ENCODE measurements at places on chromosomes 16 and 17.

GRCh38 chr17:41588126-41588810 lies 1.6 kb upstream of the KRT14 start:
- no peak for DNase-seq

DNA sequence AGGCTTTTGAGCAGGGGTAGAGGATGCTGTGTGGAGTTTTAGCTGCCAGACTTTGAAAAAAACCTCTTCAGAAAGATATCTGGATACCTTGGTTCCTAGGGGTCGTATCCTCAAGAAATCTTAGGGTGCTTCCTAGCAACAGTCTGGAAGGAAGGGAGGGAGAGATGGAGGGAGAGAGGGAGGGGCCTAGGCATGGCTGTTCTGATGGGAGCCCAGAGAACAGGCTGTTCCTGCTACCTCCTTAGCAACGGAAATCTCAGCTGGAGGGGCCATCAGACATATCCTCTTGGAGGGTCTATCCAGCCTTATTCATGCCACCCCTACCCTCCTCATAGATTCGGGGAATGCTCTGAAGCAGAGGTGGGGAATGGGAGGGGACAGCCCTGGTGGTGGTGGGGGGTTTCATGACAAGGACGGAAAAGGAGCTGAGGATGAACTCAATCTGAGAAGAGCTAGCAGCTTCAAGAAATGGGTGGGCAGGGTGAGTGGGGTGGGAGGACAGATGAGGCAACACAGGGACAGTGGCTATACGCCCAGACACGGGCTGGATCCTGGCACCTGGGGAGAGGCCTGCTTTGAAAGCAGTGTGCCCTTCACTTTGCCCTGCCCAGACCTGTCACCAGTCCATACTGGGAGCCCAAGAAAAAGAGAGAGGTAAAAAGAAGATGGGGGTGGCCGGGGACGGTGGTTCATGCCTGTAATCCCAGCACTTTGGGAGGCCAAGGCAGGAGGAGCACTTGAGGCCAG lies 2.9 kb upstream of the THRA start:
- DNase-seq = no peak

- no peak for DNase-seq
Observed at GRCh38 chr16:69784586-69784985, 22.5 kb downstream of the WWP2 start.

DNA sequence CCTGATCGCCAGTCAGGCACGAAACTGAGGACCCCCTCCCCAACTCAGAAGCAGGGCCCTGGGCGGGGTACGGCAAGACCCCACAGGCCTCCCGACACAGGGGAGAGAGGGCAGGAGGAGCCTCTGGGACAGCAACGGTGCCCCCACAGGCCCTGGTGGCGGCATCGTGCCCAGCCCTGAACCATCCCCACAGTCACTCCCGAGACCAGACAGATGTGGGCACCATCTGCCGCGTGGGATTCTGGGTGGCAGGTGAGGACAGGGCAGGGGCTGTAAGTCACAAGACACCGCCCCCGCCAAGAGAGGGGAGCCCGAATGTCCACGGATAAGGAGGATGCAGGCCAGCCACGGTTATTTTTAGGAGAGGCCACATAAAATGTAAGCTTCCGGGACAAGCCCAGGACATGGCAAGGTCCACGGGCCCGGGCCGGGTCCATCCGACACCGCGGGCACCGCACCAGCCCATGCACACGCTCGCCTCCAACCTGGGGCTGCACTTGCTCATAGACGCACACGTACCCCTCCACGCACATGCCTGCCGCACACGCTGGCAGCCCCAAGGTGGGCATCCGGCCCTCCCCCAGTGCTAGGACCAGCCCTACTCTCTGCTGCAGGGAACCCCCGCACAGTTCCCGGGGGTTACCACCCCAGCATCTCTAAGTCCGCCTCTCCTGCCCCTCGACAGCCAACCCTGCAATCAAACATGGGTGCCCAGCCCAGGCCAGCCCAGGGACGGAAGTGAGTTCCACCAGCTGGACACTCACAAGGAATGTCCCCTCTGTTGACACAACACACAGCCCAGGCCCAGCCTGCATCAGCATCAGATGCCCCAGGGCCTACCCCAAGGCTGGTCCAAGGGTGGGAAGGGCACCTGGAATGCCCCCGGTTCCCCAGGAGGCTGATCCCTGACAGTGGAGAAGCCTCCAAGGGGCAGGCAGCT lies 8.2 kb upstream of the PVALEF start:
- no peak for DNase-seq

- DNase-seq = no peak
Observed at GRCh38 chr17:28897769-28898526, 415 bp upstream of the FLOT2 start.

- DNase-seq = no peak
Observed at GRCh38 chr17:79086609-79087427, 12.2 kb downstream of the ENGASE start.
